ENCODE measurements at places on chromosomes 1 and 21.

DNA sequence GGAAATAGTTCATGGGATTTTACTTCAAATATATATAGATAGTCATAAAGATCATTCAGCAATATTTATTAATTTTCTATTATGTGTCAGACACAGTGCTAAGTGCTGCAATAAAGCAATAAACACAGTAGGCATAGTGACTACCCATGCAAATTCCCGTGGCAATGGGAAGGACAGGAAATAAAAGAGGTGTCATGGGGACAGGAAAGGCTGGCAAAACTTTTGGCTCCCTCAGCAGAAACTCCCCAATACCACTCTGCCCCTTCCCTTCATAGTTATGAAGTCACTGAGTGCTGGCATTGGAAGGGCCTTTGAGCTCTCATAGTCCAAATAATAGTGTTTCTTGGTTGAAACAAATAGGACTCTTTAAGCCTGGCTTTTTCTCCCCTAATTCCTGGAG is 104.4 kb upstream of the DPT start:
- DNase-seq = no peak

GRCh38 chr21:38013741-38014140 is 97.5 kb upstream of the KCNJ6 start:
- DNase-seq = no peak

- DNase-seq = no peak
Observed at GRCh38 chr1:245079021-245079609, 75.7 kb upstream of the KIF26B start.

- DNase-seq = no peak
Observed at GRCh38 chr1:203660069-203660468, 33.4 kb downstream of the ATP2B4 start.

GRCh38 chr1:9112961-9113880 is 15.7 kb downstream of the GPR157 start:
- DNase-seq = no peak

- DNase-seq = no peak
Observed at GRCh38 chr1:113303267-113303666, 87.0 kb upstream of the MAGI3 start.

DNA sequence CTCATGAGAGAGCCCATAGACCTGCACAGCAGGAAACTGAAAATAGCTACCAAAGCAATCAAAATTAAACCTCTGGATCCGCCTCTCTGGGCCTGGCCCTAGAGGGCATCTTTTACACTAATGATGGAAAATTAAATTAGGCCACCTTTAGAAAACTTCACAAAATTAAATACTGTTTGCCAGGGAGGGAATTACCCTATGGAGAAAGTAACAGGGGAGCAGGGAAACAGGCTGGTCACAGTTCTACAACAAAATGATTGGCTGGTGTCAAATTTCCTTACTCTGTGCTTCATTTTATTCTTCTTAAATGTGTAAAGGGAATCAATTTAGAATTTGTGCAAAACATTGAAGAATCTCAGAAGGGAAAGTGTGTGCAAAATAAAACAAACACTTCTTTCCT is 62.4 kb downstream of the SPATA46 start:
- DNase-seq = no peak

DNA sequence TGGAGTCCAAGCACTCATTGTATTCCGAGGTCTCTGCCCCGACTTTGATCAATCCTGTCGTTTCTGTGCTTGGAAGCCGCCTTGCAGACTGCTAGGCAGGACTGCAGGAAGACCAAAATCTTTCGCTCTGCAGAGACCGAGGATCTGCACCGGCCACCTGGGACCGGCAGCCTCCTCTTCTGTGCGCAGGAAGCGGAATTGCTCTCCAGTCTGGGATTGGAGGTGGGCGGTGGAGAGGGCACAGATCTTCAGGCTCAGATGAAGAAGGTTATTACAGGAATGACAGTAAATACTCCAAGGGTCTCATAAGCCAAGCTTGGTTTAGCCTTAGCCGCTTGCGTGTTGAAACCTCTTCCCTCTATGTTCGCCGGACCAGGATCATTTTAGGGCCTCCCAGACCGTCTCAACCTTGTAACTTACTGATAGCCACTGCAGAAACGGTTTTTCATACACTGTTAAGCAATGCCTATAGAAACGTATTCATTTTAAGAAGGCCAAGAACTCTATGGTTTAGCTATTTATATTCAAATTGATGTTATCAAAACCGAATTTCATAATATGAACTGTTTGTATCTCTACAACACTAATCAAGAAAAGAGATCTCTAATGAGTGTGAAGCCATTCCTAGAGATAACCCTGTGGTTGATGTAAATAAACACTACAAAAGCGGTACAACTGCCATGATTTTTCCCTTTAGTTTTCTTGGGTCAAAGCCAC is 1.1 kb downstream of the MIA3 start:
- peak; percentile 9 for DNase-seq

- no peak for DNase-seq
Observed at GRCh38 chr21:26080211-26080610, 90.4 kb downstream of the APP start.

GRCh38 chr1:231035799-231036198 is 4.3 kb downstream of the FAM89A start:
- no peak for DNase-seq

DNA sequence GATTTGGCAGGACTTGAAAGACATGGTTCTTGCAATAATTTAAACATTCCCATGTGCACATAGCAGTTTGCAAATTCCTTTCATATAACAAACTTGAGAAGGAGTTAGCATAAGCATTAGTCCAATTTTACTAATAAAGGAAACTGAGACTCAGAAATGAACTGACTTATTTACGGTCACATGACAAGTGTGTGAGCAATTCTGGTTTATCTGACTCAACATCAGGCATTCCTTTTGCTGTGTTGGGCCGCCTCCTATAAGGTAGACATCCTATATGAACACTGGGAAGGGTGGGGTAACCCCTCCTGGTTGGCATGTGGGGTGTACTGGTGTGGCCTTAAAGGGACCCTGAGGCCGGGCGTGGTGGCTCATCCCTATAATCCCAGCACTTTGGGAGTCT is 8.5 kb upstream of the CPT2 start:
- no peak for DNase-seq

GRCh38 chr1:192766009-192766625 is 42.7 kb upstream of the RGS2 start:
- DNase-seq = no peak

DNA sequence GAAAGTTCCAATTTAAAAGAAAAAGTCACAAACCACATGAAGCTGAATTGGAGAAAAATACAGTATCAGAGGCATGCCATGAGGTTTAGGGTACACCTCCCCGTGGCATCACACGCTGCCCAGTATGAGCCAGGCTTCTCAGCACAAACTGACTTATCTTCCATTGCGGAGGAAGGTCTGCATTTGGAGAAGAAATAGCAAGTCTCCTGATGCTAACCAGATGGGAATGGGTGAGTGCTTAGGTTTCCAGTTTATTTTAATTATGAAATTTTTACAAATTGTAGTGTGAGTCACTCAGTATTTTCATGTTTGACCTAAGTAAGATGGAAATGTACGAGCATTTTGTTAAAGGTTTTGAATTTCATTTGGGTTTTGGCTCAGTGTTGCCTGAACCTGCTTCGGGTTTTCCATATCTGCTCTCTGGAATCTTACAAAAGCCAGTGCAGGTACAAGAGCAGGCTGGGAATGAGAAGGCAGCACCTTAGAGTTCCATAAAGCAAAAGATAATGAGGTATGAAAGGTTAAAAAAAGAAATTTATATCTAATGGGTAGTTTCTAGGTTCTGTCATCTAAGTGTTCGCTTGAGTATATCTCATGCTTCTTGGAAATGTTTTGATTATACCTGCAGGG is 213.9 kb downstream of the PATJ start:
- no peak for DNase-seq

DNA sequence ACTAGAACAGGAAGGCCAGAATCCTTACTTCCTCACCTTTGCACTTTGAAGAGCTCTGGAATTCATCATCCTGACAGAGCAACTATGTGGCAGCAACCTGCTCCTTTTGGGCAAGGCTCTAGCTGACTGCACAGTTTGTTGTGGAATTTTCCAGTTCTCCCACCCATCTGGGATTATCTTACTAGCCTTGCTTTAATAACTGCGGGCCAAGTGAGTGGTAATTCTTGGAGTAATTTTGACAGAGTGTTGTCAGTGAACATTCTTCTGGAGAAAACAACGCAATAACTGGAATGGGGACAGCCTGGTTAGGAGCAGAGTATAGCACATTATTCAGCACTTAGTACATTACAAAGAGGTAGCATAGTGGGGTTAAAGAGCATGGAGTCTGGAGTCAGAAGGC is 75.3 kb downstream of the NTMT2 start:
- DNase-seq = no peak

DNA sequence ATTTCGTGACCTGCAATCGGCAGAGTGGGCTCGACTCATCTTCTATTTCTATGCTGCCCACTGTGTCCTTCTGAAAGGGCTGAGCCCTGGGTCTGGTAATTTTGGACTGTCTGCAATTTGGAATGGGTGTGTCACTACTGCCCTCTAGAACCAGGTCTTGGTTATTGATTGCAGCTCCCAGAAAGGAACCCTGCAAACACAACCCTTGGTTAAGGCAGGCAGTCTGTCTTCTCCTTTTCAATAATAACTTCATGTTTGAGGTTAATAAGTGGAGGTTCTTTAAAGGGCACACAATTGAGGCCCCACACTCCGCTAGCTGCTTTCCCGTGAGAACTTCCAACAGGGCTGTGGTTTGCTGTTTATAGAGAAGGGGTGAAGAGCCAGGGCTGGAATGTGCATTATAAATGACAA is 79.9 kb upstream of the LYST start:
- DNase-seq = no peak

- DNase-seq = no peak
Observed at GRCh38 chr1:39082811-39083576, 56.8 kb downstream of the NDUFS5 start.
